ENCODE measurements at places on chromosomes 2 and 18.

DNA sequence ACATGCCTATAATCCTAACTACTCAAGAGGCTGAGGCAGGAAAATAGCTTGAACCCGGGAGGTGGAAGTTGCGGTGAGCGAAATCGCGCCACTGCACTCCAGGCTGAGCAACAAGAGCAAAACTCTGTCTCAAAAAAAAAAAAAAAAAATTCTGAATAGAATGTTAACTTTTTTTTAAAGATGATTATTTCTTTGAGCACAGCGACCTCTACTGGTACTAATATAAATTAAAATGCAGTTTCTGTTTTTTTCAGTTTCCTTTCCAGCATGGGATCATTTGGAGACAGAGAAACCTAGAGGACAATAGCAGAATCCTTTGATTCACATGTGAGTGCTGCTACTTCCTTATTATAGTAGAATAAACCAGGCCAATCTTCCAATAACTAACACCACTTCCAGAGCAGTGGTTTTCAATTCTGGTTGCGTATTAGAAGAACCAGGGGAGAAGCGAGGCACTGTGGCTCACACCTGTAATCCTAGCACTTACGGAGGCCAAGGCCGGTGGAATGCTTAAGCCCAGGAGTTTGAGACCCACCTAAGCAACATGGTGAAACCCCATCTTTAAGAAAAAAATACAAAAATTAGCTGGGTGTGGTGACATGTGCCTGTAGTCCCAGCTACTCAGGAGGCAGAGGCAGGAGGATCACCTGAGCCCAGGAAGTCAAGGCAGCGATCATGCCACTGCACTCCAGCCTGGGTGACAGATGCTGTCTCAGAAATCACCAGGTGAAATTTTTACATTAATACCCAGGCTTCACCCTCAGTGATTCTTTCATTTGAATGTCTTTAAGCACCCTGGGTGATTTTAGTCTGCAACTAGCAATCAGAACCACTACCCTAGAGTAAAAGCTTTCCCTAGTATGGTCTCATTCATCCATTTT is 10.1 kb downstream of the SRSF7 start:
- DNase-seq = no peak

DNA sequence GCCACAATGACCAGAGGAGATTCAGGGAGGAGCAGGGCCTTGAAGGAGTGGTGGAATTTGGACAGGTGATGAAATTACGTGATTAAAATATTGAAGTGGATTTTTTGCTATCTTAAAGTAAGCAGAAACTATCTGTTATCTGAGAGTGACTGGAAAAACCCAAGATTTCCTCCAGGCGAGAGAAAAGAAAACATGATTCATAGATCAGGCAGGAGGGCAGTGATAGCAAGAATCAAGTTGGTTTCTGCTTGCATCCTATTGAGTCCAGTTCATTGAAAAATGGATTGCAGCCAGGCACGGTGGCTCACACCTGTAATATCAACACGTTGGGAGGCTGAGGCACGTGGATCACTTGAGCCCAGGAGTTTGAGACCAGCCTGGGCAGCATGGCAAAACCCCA is 127.8 kb downstream of the NXPH2 start:
- no peak for DNase-seq

DNA sequence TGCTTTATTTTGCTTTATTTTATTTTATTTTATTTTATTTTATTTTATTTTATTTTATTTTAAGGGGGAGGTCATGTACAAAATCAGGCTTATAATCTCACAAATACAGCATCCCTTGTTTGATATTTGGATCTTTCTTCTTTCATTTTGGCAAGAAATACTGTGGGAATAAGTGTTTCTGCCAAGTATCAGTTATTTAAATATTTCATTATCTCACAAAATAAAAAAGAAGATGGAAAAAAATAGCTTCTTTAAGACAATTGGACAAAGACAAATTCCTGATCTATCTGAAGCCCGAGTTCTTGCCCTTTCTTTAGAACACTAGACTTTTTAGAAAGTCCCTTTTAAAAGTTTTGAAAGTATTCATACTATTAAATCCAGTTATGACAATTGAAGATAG is 560.5 kb upstream of the ZEB2 start:
- DNase-seq = no peak

- DNase-seq = no peak
These were observed 26.6 kb downstream of the PTRHD1 start for GRCh38 chr2:24766609-24767008.

GRCh38 chr2:118134650-118135049 is 46.4 kb downstream of the INSIG2 start:
- DNase-seq = no peak

- DNase-seq = peak; percentile 94
These were observed 84.1 kb upstream of the POMC start for GRCh38 chr2:25252291-25253152.

DNA sequence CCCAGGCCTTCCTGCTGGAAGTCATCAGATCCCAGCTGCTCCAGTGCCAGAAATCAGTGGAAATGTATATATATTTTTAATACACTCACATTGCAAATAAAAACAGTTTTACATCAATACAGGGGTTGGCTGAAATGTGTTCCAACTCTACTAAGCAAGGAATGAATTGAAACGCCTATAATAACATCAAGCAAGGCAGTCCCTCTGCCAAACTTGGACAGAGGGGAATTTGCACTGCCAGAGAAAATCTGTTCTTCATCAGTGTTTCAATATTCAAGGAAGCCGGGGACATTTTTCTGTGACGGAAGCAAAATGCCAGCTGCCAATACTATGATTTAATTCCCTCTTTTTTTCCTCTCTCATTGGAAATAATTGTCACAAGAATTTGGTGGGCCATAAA is 335.3 kb downstream of the TNS1 start:
- no peak for DNase-seq

DNA sequence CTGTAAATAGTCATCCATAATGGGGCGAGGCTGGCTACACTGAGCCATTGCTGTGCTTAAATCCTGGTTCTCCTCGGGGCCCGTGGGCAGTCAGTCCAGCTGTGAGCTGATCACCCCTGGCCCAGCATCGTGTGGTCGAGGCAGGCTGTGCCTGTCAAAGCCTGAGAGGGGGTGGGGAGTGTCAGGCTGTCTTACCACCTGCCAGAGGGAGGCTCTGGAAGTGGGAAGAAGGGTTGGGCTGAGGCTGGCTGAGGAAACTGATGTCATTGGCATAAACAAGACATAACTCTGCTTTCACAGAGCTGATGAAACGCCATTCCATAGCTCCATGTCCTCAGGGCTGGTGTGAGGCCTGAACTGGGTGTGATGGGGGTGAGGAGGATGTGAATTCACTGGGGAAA is 49.7 kb downstream of the KLHL29 start:
- DNase-seq = no peak
